ENCODE measurements at places on chromosomes 6 and 20.

DNA sequence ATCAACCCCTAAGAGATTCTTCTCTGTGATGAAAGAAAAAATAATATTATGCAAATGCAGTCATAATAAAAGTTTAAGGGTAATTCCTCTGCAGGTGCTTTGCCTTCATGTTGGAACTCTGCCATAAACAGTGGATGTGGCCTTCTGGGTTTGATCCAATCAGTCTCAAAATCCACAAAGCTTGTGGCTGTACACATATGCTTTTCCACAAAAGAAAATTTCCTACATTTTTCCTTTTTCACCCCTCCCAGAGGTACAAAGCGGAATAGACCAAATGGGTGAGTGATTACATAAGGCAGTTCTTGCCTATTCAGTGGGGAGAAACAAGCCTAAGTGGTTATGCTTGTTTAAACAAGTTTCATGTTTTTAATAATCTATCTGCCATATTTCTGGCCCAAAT is 16.7 kb downstream of the CALHM5 start:
- DNase-seq: no peak

- DNase-seq: no peak
These were observed 140.4 kb downstream of the UST start for GRCh38 chr6:148887181-148887580.

- peak; percentile 27 for DNase-seq
These were observed 758 bp downstream of the GCLC start for GRCh38 chr6:53544217-53544469.

DNA sequence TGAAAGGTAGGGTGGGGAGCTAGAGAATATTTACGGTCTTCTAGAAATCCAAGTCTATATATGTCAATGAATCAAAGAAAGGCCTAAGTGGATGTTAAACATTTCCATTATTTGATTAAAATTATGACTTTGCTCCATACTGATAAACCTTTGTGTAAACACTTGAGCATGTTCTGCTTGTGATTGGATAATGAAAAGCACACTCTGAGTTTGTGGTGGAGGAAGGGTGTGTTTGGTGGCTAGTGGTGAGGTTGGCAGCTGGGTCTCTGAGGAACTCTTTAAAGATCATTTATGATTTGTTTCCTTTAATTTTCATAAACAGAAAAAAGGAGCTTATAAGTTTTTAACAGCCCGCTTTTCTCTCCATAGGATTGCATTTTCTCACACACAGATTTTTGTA is 84.7 kb downstream of the RFPL4B start:
- no peak for DNase-seq

DNA sequence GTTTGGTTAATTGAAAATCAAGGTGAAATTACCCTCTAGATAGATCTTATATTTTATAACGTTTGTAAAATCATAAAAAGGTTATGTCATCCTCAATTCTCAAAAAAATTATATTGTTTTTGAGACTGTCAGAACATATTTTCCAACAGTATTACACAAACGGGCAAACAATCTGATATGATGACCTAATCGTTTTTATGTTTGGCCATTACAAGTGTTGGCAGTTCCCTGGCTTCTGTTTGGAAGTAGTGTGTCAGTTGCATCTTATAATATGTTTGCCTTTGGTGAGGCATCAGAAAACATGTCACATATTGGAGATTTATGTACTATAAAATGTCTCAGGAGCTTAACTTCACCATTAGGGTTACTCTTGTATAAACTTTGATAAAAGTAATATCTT is 308.1 kb upstream of the EPHA7 start:
- no peak for DNase-seq

DNA sequence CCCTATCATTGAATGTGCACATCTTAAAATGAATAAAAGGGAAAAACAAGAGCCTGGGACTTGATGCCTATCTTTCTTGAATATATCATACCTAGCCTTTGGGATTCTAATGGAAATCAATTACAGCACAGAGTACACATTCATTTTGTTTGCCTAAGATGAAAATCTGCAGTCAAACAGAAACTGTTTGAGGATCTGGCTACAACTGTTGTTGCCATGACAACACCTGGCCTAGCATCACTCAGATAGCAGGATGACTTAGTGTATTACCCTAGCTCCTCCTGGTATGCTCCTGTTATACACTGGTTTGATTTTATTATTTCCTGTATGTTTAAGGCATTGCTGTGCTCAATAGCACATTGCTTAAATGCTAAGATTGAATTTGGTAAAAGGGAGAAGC is 71.5 kb upstream of the LAMP5 start:
- peak; percentile 6 for DNase-seq

GRCh38 chr6:43734294-43734665 is 35.7 kb upstream of the VEGFA start:
- no peak for DNase-seq

- peak; percentile 57 for DNase-seq
These were observed 42.2 kb upstream of the FOXP4 start for GRCh38 chr6:41503827-41504465.

DNA sequence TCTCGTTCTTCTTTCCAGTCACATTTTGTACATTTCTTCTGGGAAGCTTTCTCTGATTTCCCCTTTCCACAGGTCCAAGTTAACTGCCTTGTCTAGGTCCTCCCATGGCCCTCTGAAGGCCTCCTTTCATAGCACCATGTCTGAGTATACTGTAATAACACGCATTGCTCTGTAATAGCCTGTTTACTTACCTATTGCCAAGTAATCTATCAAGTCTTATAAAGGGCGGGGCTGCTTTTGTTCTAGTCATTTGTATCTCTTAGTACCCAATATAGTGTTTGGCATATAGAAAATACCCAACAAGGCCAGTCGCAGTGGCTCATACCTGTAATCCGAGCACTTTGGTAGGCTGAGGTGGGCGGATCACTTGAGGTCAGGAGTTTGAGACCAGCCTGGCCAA is 17.9 kb downstream of the PTPN1 start:
- no peak for DNase-seq

DNA sequence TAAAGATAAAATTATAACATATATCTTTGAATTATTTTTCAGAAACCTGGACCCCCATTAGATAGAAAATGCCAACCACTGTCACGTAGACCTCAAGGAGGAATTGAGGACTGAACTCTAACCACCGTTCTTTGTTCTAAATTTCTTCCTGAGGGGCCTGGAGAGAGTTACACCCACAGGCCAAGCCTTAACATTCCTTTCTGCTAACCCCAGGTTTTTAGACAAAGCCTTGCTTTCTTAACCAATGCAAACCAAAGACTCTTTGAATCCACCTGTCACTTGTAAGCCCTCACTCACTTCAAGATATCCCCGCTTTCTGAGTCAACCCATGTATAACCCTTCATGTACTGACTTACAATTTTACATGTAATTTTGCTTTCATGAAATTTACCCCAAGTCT is 41.0 kb downstream of the SNX14 start:
- no peak for DNase-seq
